ENCODE measurements at places on chromosomes 7 and 10. TPM values are rescaled to one million over a fixed set of nuclear protein-coding genes. Genes with fewer than 3 reads are reported as not detected.

SPACDR gene
- 0.99 TPM for polyA plus RNA-seq

SPDYE1 gene
- 1.7 TPM for polyA plus RNA-seq

PRKG1 gene
- 13.7 TPM for polyA plus RNA-seq

PPP1R3C gene
- 34.0 TPM for polyA plus RNA-seq

INHBA gene
- polyA plus RNA-seq = 3.1 TPM

CNNM1 gene
- polyA plus RNA-seq = 1.5 TPM

RBM20 gene
- polyA plus RNA-seq = 4.9 TPM

DNA sequence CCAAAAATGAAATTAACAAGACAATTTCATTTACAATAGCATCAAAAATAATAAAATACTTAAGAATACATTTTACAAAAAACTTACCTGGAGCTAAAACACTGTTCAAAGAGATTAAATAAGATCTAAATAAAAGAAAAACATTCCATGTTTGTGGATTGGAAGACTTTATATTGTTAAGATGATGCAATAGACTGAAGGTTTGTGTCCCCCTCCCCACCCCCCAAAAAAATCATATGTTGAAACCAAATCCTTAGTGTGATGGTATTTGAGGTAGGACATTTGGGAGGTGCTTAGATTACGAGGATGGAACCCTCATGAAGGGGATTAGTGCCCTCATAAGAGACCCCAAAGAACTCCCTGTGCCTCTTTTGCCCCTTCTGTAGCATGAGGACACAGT, 117.6 kb downstream of the ZNF467 start:
- DNase-seq = no peak

DNA sequence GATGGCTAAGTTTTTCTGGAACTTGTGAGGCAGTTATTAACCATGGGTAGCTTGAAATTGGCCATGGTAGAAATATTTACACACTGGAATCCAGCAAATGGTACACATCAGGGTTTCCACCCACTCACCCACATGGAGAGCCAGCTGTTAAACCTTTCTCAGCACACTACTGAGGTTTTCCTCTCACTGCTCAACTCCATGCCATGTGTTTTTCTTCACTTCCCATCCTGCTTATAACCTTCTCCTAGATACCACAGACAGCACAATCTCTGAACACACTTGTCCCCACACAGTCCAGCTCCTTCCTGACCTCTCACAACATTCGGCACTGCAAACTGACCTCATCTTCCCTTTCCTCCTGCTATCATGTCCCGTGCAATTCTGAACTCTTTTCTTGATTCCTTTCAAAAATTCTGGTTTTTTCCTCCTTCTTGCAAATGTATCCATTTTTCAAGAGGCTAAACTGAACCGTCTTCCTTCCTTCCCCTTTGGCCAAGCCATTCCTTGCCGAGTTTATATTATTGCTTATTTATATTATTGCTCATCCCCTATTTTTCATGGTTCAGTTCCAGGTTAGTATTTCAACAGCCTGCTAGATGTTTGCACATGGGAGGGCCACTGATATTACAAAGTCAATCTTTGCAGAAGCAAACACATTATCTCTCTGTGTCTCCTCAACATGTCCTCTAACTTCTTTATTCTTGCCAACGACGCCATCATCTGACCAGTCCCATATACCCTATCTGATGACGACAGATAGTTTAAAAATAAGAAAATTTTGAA, 606.4 kb downstream of the SORCS1 start:
- DNase-seq = no peak

- DNase-seq = no peak
These were observed 185.2 kb downstream of the HGF start for GRCh38 chr7:81584667-81585066.

DNA sequence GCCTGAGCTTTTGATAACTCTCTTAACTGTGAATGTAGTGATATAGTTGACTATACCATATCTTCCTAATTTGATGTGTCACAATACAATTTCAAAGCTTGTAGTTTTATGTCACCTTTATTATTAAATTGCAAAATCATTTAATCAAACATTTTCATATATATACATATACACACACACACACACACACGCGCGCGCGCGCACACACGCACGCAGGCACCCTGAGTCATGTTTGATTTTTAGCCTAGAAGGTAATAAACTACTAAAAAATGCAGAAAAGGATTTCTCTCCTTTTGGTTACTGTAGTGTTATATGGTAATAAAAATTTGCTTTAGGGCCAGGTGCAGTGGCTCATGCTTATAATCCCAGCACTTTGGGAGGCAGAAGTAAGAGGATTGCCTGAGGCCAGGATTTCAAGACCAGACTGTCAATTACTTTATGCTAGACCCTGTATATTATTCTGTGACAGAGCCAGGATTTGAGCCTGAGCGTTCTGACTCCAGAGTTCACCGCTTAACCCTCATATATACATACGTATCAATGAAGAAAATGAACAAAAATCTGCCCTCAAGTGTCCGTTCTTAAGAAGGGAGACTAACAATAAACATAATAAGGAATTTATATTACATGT, 89.6 kb downstream of the PODXL start:
- no peak for DNase-seq

- DNase-seq = no peak
These were observed 108.8 kb upstream of the FEZF1 start for GRCh38 chr7:122413339-122413738.

DNA sequence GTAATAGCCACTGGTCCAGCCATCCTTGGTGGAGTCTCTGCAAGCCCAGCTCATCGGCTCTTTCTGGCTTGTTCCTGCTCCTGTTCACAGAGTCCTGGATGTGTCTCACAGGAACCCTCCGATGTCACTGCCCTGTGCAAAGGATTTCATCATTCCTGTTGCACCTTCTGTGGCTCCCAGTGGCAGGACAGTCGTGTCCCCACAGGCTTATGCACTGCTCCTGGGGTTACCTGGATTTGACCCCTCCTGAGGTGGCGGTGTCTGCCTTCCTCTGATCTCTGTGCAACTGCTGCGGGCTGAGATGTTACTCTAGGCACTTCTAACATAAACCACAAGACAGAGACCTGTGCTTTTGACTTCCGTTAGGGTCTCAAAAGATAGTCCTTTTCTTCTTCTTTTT, 30.6 kb downstream of the APBB1IP start:
- DNase-seq = no peak

DNA sequence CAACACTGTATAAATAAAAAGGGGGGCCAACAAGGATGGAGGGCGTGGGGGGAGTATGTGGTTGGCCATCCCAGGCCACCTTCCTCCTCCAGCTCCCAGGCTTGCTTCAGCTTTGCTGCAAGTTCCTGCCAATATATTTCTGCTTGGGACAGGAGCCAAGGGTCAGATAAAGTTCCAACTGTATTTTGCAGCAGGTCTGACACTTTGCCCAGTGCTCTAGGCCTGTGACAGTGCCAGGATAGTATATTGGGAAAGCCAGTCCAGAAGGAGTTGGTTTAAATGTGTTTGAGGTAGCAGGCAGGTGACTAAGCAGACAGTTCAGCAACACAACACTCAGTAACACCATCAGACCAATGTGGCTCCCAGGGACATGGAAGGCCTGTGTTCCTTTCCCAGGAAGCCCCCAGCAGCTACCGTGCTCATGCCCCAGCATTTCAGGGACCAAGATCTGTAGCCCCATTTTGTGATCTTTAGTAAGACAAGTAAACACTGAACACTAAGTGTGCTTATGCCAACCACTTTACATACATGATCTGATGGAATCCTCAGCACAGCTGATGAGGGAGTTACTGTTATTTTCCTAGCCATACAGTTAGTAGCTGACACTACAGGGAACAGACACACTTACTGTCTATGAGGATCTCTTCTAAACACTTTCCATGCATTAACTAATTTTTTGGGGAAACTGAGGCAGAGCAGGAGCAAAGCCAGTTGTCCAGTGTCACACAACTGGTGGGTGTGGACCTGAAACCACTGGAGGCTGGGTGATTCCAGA, 38.9 kb downstream of the DNAJB12 start:
- DNase-seq = no peak

- no peak for DNase-seq
These were observed 37.8 kb downstream of the SFMBT2 start for GRCh38 chr10:7373039-7373438.

GRCh38 chr7:91852263-91852741, 28.2 kb downstream of the MTERF1 start:
- DNase-seq = no peak

GRCh38 chr7:50782375-50783208, at the start of gene GRB10:
Gene GRB10, minus strand, starts transcription at chr7:50782896. Its CDS starts 50,574 bp downstream, at chr7:50732322.
- peak; percentile 18 for DNase-seq

GRCh38 chr7:117872561-117873309, 506 bp downstream of the CTTNBP2 start:
- no peak for DNase-seq

DNA sequence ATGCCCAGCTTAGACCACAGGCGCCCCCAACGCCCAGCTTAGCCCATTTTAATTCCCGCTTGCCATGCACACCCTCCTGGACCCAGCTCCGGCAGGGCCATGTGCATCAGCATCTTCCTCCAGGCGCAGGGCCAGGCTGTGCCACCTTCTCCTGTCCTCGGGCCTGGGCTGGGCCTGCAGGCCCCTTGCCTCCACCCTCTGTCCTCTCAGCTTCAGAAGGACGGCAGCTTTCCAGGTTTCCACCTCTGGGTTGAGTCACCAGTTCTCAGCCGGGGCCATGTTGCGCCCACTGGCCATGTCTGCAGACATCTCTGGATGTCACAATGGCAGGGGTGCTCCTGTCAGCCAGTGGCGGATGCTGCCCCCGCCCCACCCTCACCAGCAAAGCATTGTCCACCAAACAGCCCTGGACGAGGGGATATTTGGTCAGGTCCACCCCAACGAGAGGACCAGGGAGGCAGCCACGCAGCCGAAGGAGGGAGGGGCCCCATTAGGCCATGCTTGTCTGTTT, 59.1 kb upstream of the NKX6-2 start:
- DNase-seq = no peak

- DNase-seq = no peak
These were observed 47.8 kb upstream of the FRMD4A start for GRCh38 chr10:14378387-14378960.

DNA sequence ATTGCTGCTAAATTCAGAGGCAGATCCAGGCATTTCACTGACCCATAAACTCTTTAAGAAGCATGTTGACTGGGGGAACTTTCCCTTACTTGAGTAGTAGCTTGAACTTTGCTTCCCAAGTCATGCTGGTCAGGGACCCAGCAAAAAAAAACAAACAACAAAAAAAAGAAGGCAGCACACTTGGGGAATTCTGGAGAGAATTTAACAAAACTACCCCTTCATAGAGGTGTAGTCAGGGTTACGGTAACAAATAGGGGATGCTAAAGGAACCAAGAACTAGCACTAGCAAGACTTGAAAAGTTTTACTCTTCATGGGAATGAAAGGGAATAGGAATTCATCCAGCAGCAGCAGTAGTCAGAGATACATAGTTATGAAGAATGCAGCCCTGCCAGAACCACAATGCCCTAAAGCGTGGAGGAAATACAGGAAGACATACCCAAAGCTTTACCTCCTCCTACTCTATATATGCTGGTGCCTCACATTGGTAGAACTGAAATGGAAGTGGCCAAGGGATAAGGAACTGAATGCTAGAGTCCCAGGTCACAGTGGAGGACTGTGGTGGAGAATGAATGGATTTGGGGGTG, 67.3 kb downstream of the PHYHIPL start:
- no peak for DNase-seq
